ENCODE measurements at places on chromosomes 3 and 15.

DNA sequence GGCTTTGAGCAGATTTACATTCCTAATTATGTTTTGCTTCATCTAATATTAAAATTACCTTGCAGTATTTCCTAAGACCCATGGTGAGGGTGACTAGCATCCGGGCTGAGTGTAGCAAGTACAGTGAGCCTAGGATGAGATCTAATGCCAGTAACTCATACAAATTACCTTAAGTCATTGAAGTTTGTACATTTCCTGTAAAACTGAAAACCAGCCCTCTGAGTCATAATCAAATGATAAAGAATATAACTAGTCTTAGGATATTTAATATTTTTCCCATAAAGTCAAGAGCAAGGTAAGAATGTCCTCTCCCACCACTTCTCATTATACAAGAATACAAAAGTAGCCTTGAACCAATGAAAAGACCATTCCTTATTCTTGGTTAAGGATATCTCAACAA is 54.8 kb upstream of the CHRM5 start:
- H3K4me1 ChIP-seq: peaks cover 4% of the 10 kb centered on the region
- H3K27ac ChIP-seq: no peak overlapping the region
- H3K36me3 ChIP-seq: no peaks in the 10 kb centered on the region
- H3K4me3 ChIP-seq: no peak overlapping the region
- no peaks in the 10 kb centered on the region for H3K27me3 ChIP-seq

GRCh38 chr15:70857562-70858285 is 3.8 kb upstream of the LARP6 start:
- H3K27ac ChIP-seq: peak overlapping the region; percentile 90
- DNase-seq: no peak
- no peaks in the 10 kb centered on the region for H3K36me3 ChIP-seq
- H3K4me3 ChIP-seq: no peak overlapping the region

- no peaks in the 10 kb centered on the region for H3K27me3 ChIP-seq
- DNase-seq: no peak
- no peak overlapping the region for H3K27ac ChIP-seq
- no peak overlapping the region for H3K4me3 ChIP-seq
- H3K36me3 ChIP-seq: no peaks in the 10 kb centered on the region
- H3K4me1 ChIP-seq: no peaks in the 10 kb centered on the region
Measured at GRCh38 chr3:180789774-180790173, 110.5 kb upstream of the CCDC39 start.

- no peak overlapping the region for H3K4me3 ChIP-seq
- DNase-seq: no peak
- no peaks in the 10 kb centered on the region for H3K36me3 ChIP-seq
- H3K27ac ChIP-seq: no peak overlapping the region
Measured at GRCh38 chr3:141272906-141273662, 41.5 kb downstream of the PXYLP1 start.

GRCh38 chr3:130423064-130423463 is 77.6 kb downstream of the COL6A5 start:
- no peak overlapping the region for H3K27ac ChIP-seq
- H3K4me3 ChIP-seq: no peak overlapping the region
- no peaks in the 10 kb centered on the region for H3K36me3 ChIP-seq
- no peak for DNase-seq
- H3K4me1 ChIP-seq: no peaks in the 10 kb centered on the region

- H3K27ac ChIP-seq: peak overlapping the region; percentile 69
- H3K36me3 ChIP-seq: no peaks in the 10 kb centered on the region
- DNase-seq: no peak
- no peak overlapping the region for H3K4me3 ChIP-seq
- no peaks in the 10 kb centered on the region for H3K27me3 ChIP-seq
Measured at GRCh38 chr3:8576841-8577571, 67.6 kb downstream of the SSUH2 start.

DNA sequence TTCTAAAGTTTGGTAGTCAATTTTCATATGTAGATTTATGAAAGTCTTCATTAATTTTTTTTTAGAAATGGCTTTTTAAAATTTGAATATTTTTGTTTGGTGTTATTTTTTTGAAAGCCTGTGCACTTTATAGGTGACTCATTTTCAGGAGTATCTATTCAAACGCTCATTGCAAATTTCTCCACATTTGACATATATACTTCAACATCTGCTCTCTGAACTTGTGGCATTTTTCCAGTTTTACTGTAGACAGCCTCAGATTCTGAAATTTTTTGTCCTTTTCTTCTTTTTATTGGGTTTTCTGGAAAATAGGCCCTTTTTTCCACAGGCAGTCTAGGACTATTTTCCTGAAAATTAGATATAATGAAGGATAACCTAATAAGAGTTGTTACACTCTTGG is 396.6 kb downstream of the RBMS3 start:
- H3K27me3 ChIP-seq: no peaks in the 10 kb centered on the region
- no peak overlapping the region for H3K4me3 ChIP-seq
- H3K27ac ChIP-seq: no peak overlapping the region
- H3K4me1 ChIP-seq: no peaks in the 10 kb centered on the region
- DNase-seq: no peak

- H3K4me1 ChIP-seq: peaks cover 13% of the 10 kb centered on the region
- H3K36me3 ChIP-seq: no peaks in the 10 kb centered on the region
- DNase-seq: peak; percentile 67
- no peak within 1 kb of the TSS for H3K27ac ChIP-seq
Measured at GRCh38 chr3:126523745-126524428, at the start of gene CHST13. Gene CHST13, plus strand, starts transcription at chr3:126524155. Its CDS starts 178 bp downstream, at chr3:126524333.

GRCh38 chr3:16675805-16676204 is 70.6 kb upstream of the DAZL start:
- no peak overlapping the region for H3K4me3 ChIP-seq
- no peaks in the 10 kb centered on the region for H3K27me3 ChIP-seq
- DNase-seq: no peak
- no peaks in the 10 kb centered on the region for H3K4me1 ChIP-seq

GRCh38 chr15:68028888-68029207 is 25.3 kb upstream of the PIAS1 start:
- no peak for DNase-seq
- no peaks in the 10 kb centered on the region for H3K4me1 ChIP-seq
- no peak overlapping the region for H3K27ac ChIP-seq
- no peak overlapping the region for H3K4me3 ChIP-seq
- no peaks in the 10 kb centered on the region for H3K36me3 ChIP-seq

GRCh38 chr3:27670619-27671018 is 51.5 kb downstream of the EOMES start:
- DNase-seq: no peak
- no peak overlapping the region for H3K4me3 ChIP-seq
- peaks cover 5% of the 10 kb centered on the region for H3K4me1 ChIP-seq
- H3K36me3 ChIP-seq: no peaks in the 10 kb centered on the region
- no peak overlapping the region for H3K27ac ChIP-seq

GRCh38 chr3:52534281-52535183 is 875 bp upstream of the NT5DC2 start:
- peak overlapping the region; percentile 92 for H3K27ac ChIP-seq
- H3K36me3 ChIP-seq: no peaks in the 10 kb centered on the region
- peaks cover 83% of the 10 kb centered on the region for H3K4me1 ChIP-seq
- H3K4me3 ChIP-seq: peak overlapping the region; percentile 78

DNA sequence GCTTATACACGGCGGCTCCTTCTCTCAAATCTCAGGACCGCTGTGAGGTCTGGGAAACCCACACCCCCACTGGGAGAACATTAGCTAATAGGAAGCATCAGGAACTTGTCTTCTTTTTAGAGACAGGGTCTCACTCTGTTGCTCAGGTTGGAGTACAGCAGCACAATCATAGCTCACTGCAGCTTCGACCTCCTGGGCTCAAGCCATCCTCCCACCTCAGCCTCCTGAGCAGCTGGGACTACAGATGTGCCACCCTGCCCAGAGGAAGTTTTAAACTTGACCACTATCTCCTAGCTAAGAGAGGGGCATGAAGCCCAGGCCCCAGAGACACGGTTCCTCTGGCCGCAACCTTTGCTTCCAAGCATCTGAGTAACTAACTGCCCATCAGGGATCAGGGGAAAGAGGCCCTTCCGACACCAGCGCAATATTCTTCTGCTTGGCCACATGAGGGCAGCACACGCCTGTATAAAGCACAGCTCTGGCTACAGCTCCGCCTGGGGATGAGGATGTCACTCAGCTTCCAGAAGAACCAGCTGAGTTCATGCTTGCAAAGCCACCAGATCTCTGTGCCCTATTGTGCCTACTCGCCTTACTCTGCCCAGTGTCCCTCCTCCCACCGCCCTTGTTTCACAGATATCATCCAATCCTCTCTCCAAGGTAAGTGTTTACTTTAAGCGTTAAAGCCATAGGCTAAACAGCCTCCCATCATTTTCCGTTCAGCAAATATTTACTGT is 57.6 kb upstream of the SLC6A11 start:
- no peaks in the 10 kb centered on the region for H3K27me3 ChIP-seq
- no peak overlapping the region for H3K4me3 ChIP-seq
- peak; percentile 65 for DNase-seq
- H3K4me1 ChIP-seq: no peaks in the 10 kb centered on the region
- H3K36me3 ChIP-seq: no peaks in the 10 kb centered on the region

- H3K27me3 ChIP-seq: no peaks in the 10 kb centered on the region
- H3K4me1 ChIP-seq: peaks cover 28% of the 10 kb centered on the region
- H3K27ac ChIP-seq: peak overlapping the region; percentile 98
- no peaks in the 10 kb centered on the region for H3K36me3 ChIP-seq
- peak overlapping the region; percentile 80 for H3K4me3 ChIP-seq
- DNase-seq: no peak
Measured at GRCh38 chr3:32568953-32569352, 1.7 kb downstream of the DYNC1LI1 start.

DNA sequence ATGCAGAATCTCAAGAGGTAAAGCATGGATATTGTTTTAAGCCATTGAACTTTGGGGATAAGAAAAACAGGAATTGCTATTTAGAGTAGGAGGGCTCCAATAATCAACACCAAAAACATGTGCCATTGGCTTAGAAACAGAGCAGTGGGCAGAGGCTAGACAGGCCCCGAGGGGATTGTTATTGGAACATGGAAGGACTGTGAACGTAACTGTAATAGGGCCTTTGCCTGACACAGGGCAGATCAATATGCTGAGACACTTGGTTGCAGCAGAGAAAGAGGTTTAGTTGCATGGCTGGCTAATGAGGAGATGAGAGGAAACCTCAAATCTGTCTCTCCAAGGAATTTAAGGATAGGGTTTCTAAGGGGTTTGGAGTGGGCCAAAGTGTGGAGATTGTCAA is 36.9 kb upstream of the RAF1 start:
- H3K4me1 ChIP-seq: no peaks in the 10 kb centered on the region
- no peak overlapping the region for H3K27ac ChIP-seq
- no peaks in the 10 kb centered on the region for H3K27me3 ChIP-seq
- no peak for DNase-seq
- no peaks in the 10 kb centered on the region for H3K36me3 ChIP-seq

DNA sequence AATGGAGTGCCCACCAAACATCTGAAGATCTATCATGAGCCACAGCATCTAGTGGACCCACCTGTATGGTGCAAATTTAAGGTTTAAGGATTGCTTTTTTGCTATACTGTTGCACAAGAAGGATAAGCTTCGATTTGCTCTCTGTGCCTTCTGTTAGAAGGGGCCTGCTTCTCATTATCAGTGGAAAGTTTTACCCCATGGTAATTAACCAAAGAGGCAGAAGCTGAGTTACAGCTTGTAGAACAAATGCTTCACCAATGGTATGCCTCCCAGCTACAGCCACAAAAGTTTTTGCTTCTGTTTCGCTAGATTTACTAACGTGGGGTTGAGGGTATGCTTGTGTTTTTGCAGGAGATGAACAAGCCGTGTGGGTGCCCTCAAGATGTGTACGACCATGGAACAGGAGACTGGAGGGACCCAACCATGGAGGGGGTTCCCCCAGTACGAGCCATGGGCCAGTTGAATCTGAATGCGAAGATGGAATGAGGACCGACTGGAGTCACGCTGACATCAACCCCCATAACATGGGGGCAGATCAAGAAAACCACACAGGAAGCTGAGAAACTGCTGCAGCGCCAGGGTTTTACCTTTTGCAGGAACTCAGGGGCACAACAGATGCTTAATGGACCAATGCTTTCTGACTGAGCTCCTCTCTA is 43.5 kb downstream of the ACAD9 start:
- no peak overlapping the region for H3K27ac ChIP-seq
- DNase-seq: peak; percentile 25
- peaks cover 9% of the 10 kb centered on the region for H3K27me3 ChIP-seq
- no peaks in the 10 kb centered on the region for H3K4me1 ChIP-seq
- H3K4me3 ChIP-seq: no peak overlapping the region
- no peaks in the 10 kb centered on the region for H3K36me3 ChIP-seq

DNA sequence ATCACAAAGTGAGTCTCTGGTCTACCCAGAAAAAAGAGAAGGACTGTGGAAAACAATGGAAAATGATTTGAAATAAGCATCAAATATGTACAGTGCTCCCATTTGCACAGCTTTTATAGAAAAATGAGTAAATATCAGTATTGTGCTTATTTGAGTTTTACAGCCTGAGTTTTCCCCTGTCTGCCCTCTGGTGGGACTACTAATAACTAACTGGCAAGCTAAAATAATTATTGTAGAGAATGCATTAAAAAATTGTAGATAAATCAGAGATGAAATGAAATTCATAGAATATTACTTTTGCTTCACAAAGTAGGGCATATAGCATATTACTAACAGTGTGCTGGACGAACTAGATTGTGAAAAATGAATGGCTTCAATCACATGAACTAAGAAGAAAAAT is 287.1 kb downstream of the NAALADL2 start:
- no peak overlapping the region for H3K27ac ChIP-seq
- no peaks in the 10 kb centered on the region for H3K4me1 ChIP-seq
- DNase-seq: no peak
- no peaks in the 10 kb centered on the region for H3K27me3 ChIP-seq
- no peak overlapping the region for H3K4me3 ChIP-seq

DNA sequence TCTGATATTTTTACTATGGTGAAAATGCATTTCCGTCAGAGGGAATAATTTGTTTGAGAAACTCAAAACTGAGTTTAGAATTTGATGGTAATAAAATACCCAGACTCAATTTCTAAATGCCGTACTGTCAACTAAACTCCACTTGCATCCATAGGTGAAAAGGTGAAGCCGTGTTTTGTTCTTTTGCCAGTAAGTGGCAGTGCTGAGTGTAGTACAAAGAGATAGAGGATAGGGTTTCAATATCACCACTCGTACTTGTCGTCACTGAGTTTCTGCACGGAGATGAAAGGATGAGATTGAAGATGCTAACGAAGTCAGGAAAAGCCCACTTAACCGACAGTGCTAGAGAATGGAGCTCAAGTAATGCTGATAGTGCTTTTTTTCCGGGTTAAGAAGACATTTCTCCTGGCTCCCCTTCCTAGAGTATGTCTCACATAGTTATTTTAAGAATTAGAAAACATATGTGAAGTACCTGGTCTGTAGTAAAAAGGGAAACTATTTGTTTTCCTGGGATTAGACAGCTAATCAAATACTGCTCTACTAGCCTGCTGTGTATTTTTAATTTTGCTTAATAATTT is 345.1 kb downstream of the IL5RA start:
- no peak overlapping the region for H3K27ac ChIP-seq
- no peak for DNase-seq
- no peaks in the 10 kb centered on the region for H3K27me3 ChIP-seq
- H3K4me3 ChIP-seq: no peak overlapping the region
- no peaks in the 10 kb centered on the region for H3K36me3 ChIP-seq

- no peak overlapping the region for H3K27ac ChIP-seq
- no peaks in the 10 kb centered on the region for H3K36me3 ChIP-seq
- no peaks in the 10 kb centered on the region for H3K27me3 ChIP-seq
- no peak for DNase-seq
- H3K4me1 ChIP-seq: no peaks in the 10 kb centered on the region
Measured at GRCh38 chr3:186596568-186597287, 16.1 kb upstream of the AHSG start.

- H3K4me1 ChIP-seq: no peaks in the 10 kb centered on the region
- H3K4me3 ChIP-seq: no peak overlapping the region
- no peak overlapping the region for H3K27ac ChIP-seq
- H3K27me3 ChIP-seq: no peaks in the 10 kb centered on the region
- H3K36me3 ChIP-seq: no peaks in the 10 kb centered on the region
Measured at GRCh38 chr15:45618813-45619212, 16.0 kb upstream of the SQOR start.

All from tibial artery (tissue), 4 donors.